MG63 (cell line): ENCODE measurements at places on chromosomes 5 and 9.

DNA sequence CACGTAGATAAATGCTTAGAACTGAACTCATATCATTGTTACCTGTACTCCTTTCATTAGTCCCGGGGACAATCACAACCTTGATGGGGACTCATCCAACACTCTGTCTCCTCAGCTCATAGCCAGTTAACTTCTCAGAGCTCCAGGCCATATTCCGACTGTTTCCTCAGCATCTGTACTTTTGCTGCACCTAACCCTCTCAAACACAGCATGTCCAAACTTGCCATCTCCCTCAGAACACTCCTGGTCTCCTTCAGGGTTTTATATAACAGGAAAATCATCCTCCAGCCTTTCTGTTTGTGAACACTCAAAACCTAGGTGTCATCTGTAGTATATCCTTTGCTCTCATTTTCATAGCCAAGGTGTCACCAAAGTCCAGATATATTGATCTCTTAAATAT lies 150.5 kb downstream of the CDH6 start:
- no peak for DNase-seq

DNA sequence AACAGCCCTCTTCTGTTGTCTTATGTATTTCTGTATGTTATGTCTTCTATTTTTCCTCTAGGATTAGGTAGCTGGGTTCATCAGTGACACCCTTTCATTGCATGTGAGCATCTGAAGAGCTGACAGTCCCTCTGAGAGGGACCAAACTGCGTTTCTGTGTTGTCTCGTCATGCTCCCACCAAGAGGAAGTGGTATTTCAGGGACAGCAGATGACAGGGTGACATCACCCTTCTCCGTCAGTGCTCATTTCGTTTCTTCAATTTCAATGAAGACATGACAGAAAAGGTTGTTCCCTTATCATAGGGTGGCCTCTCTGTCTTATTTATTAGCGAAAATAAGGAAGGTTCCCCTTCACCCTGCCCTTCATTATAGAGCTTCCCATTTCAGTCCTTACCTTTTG lies 225.9 kb upstream of the NR4A3 start:
- DNase-seq = no peak

GRCh38 chr5:15014809-15015208 lies 143.2 kb upstream of the ANKH start:
- DNase-seq = no peak

DNA sequence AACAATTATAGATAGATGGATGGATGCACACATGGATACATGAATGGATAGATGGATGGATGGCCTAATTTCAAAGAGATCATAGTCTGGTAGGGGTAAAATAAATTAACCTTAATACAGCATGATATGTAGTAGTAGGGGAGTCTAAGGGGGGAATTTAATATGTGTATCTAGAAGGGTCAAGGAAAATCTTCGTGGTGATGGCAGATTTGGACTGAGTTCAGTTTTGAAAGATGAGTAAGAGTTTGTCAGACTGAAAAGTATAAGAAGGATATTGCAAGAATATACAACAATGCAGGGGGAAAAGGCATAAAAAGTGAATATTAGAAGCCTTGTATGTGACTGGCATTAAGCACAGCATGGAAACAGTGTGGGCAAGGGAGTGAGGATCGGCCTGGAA lies 98.7 kb downstream of the ZNF462 start:
- DNase-seq = no peak

DNA sequence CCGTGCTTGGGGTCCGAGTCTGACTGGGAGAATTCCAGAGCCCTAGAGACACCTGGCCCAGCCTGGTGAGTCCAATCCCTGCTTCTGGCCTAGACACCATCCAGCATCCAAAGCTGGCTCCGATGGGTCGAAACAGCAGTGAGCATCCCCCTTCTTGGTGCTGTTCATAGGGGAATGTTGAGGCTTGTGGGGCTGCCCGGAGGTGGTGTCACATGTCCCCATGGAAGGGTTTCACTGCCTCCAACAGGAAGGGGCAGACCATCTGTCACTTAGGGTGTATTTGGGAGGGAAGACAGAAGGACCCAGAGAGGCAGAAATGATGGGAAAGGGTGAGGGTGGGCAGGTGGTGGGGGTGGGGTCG lies 13.9 kb downstream of the C9orf50 start:
- DNase-seq = no peak

DNA sequence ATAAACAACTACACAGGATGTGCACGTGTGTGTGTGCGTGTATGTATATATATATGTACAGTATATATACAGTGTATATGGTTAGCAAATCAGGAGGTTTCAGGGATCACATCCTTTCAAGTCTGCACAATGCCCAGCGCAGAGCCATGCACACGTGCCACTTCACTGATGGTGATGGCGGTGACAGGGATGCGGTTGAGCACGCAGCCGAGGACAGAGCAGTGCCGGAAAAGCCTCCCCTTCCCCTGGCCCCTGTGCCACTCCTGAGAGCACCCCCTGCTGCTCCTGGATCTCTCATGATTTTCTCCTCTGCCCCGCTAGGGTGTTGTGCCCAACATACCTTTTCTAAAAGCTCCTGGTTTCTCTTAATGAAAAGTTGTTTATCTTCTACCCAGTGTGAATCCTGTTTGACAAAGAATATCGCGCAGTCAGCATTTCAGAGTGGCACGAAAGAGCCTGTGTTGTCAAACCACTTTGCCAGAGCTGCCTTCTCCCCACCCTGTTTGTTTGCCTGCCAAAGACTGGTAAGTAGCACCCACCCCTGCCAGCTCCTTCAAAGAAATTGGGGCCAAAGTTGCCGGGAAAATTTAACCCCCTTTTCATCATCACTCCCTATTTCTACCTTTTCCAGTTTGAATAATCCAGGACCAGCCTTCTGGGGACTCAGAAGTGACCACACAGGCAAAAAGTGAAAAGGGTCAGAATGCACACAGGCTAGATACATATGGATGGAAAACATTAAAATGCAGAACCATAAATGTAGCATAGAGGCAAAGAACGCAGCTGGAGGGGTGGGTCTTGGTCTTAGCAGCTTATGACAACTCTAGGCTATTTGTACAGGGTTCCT lies 126.2 kb upstream of the DPYSL3 start:
- DNase-seq = no peak

- no peak for DNase-seq
Measured at GRCh38 chr9:134891713-134892112, 11.1 kb downstream of the FCN2 start.

- DNase-seq = no peak
Measured at GRCh38 chr5:76221311-76221710, 138.1 kb downstream of the SV2C start.

GRCh38 chr5:75551471-75551870 lies 39.8 kb downstream of the POLK start:
- DNase-seq = no peak

- no peak for DNase-seq
Measured at GRCh38 chr9:75002422-75003023, 25.6 kb downstream of the CARNMT1 start.

DNA sequence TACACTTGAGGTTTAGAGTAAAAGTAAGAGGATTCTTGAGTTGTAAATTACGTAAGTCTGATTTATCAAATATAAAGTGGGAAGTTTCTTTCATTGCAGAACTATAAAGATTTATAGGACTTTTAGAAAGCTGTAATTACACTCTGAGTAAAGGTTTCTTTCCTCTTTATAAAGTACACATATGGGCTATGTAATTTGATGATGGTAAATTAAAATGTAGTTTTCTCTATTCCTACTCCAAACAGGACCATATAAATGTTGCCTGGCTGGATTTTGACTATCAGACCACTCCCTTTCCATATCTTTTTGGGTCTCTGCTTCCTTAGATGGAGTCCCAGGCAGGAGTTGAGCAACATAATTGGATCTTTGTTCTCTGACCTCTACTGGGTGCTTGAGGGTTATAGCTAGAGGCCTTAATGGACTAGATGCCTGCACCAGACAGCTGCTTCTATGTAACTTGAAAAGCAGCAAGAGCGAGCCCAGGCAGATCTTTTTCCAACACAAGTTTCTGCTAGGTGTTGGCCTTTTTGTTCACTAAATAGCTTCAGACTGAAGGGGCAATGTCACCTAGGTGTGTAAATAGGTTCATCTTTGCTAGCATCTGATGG lies 11.4 kb upstream of the TEX48 start:
- no peak for DNase-seq

GRCh38 chr5:180790020-180790419 lies 12.6 kb downstream of the MGAT1 start:
- no peak for DNase-seq

DNA sequence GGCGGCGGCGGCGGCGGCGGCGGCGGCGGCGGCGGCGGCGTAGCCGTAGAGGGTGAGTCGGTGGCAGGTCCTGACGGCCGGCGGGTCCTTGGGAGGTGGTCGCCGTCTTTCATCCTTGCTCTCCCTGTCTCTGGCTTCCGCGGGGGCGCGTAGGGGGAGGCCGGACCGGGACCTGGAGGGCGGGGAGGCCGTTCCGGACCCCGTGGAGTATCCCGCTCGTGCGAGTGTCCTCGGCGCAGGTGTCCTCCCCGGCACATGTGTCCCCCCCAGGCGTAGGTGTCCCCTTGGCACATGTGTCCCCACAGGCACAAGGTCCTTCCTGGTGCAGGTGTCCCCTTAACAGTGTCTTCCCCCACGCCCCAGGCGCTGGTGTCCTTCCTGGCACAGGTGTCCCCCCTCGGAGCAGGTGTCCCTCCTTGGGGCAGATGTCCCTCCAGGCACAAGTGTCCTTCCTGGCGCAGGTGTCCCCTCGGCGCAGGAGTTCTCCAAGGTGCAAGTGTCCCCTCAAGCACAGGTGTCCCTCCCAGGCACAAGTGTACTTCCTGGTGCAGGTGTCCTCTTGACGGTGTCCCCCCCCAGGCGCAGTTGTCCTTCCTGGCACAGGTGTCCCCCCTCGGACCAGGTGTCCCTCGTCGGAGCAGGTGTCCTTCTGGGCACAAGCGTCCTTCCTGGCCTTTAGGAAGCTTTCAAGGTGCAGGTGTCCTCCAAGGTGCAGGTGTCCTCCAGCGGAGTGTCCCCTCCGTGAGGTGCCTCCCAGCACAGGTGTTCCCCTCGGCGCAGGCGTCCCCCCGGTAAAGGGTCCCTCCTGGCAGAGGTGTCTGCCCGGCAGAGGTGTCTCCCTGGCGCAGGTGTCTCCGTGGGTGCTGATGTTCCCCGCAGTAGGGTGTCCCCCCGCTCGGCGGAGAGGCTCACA lies 519 bp downstream of the EXOC3 start:
- DNase-seq = no peak

- no peak for DNase-seq
Measured at GRCh38 chr5:72628771-72629371, 121.7 kb upstream of the ZNF366 start.

GRCh38 chr9:9337129-9337528 lies 1275.7 kb downstream of the PTPRD start:
- no peak for DNase-seq

- peak; percentile 52 for DNase-seq
Measured at GRCh38 chr5:137218896-137219295, 280.2 kb downstream of the SPOCK1 start.

DNA sequence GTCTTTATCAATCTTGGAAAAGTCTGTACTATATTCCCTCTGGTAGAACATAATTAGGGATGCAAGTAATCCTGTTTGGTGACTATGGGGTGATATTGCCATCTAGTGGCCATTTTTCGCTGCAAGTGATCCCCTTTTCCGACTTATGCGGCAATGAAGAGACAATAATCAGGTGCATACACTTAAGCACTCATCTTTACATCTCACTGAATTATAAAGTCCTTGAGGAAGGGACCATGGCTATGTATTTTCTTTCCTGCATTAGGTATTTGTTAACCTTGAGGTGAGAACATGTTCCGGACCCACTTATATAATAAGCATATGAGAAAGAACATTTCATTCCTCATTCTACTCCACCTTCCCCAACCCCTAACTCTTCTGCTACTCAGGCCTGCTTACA lies 19.6 kb upstream of the LIX1 start:
- DNase-seq = peak; percentile 32

GRCh38 chr5:115180165-115180709 lies 10.5 kb upstream of the TRIM36 start:
- peak; percentile 57 for DNase-seq

- DNase-seq = peak; percentile 75
Measured at GRCh38 chr5:171524466-171524865, 105.0 kb downstream of the FGF18 start.

DNA sequence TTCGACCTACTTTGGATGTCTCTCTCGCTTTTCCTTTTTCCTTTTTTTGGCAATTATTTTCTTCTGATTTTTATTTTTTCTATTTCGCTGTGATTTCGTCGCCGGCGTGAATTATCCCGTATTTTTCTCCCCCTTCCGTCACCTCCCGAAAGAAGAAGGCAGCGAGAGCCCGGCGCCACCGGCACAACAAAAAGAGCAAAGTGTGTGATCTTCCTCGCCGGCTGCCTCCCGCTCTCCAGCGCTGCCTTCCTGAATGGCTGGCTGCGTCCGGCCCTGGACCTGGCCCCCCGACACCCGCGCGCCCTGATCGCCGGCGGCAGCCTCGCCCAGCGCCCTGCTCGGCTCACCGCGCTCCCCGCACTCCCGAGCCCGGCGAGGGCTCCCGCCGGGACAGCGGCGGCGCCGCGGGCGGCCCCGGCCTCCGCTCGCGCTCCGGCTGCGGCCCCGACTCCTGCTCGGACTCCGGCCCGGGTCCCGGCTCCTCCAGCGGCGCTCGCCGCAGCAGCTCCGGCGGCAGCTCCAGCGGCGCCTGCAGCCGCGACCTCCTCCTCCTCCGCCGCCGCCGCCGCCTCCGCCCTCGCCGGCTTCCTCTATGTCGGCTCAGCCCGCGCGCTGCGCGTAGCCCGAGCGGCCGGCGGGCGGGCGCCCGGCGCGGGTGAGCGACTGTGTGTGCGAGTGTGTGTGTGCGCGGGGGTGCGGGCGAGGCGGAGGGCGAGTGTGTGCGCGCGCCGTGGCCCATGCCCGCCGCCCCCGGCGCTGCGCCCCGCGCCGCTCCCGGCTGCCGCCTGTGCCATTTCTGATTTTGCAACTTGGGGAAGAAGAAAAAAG lies 960 bp downstream of the NR2F1 start:
- DNase-seq = peak; percentile 86

DNA sequence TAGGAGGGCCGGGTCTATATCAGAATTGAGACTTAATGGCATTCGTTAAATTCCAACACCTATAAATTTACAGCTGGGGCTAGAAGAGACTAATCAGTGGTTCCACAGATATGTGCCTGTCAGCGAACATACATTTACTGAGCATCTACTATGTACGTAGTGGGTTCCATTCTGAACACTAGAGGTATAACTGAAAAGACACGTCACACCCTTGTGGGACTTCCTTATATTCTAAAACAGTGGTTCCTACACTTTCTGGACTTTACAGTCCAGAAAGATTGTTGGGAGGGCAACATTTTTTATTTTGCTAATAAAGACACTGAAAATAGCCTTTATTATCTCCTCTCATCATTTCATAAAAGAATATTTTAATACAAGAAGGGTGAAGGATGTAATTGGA lies 140.5 kb downstream of the SCAMP1 start:
- no peak for DNase-seq

GRCh38 chr9:15541872-15542271 lies 11.0 kb upstream of the CCDC171 start:
- no peak for DNase-seq

DNA sequence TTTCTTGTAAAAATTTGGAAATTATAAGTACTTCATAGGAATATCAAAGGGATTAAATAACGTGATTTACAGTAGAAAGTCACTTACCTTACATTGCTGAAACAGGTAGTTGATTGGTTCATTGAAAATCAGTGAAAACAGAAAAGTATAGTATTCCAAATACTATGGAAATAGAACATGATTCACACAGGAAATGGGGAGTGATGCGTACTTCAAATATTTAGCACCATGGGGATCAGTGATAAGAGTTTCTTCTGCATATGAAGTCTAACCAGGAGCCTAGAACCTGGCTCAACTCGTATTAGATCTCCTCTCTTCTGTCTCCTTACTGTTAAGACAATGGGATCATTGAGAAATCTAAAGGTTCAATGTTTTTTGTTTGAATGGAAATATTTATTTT lies 133.3 kb downstream of the FAM174A start:
- no peak for DNase-seq

GRCh38 chr5:142206801-142207200 lies 98.2 kb downstream of the NDFIP1 start:
- DNase-seq = no peak
